Left colon (tissue), 2 donors: ENCODE measurements at places on chromosomes 16 and 17.

DNA sequence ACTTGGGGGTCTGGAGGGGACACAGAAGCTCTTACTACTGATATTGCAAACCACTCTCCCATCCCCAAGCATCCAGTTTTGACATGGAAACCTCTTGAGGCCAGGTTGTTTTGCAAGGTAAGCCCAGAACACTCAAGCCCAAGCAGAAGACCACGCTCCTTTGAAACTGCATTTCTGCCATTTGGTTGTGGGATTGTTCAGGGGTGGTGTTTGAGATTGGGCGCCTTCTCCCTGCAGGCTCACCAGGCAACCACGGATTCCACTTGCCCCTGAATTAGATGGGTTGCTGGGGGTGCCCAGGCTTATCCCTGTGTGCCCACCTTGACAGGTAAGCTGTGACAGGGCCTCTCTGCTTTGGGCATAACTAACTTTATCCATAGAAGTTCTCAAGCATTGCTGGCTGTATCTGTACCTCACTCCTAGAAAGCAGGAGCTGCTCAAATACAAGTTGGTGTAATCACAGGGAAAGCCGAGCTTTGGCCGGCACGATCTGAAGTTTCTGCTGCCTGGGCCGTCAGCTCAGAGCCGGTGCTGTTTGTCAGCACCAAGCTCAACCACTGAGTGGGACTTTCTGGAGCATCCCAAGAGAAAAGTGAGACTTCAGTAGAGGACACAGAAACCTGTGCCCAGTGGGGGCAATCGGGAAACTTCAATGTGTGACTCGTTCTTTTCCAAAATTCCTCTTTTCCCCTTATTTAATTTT, 93.6 kb downstream of the CYLD start:
- DNase-seq: no peak

DNA sequence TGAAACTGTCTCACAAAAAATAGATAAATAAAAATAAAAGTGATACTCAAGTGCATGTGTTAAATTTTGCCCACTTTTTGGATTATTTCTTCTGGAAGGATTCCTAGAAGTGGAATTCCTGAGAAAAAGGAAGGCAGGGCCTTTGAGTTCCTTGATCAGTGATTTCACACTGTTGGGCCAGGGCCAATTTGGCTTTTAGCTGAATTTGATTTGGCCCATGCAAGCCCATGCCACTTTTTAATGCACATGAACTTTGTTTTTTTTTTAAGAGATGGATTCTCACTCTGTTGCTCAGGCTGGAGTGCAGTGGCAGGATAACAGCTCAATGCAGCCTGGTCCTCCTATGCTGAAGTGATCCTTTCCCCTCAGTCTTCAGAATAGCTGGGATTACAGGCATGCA, 96.3 kb downstream of the TNFRSF13B start:
- DNase-seq: no peak

DNA sequence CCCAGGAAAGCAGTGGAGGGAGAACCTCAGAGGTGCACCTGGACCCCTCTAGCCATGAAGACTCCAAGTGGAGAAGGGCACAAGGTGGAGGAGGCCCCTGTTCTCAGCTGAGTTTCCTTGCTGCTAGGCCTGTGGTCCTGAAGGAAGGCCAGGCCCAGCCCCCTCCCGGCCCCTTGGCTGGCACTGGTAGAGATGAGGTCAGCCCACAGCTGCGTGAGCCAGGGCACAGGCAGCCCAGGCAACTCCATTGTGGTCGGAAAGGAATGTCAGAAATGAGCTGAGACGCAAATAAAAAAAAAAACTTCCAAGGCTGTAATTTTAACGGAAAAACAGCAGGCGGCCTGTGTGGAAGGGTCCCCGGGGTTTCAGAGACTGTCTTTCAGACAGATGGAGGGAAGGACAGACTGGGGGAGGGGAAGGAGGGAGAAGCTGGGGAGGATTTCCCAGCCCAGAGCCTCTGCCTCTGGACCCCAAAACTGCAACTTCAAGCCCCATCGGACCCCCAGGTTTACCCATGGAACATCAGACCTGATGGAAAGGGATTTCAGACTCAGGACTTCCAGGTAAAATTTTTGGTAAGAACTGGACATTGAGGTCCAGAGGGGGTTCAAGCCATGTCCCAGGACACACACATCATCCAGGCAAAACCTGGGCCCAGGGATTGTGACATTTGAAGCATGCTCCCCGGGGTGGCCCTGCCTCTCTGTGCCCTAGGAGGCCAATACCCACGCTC, 25.6 kb upstream of the MRPS23 start:
- peak; percentile 64 for DNase-seq

DNA sequence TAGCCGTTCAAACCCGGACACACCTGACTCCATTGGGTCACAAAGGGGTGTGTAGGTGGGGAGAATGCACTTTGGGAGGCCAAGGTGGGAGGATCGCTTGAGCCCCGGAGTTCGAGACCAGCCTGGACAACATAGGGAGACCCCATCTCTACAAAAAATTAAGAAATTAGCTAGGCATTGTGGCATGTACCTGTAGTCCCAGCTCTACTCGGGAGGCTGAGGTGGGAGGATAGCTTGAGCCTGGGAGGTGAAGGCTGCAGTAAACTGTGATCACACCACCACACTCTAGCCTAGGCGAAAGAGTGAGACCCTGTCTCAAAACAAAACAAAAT, 942 bp upstream of the PHOSPHO1 start:
- DNase-seq: no peak

- no peak for DNase-seq
Measured at GRCh38 chr16:89037261-89038152, 56.1 kb upstream of the ACSF3 start.

- no peak for DNase-seq
Measured at GRCh38 chr17:50331085-50331791, 14.7 kb upstream of the XYLT2 start.

- DNase-seq: no peak
Measured at GRCh38 chr17:207775-208174, 26.3 kb upstream of the DOC2B start.

- no peak for DNase-seq
Measured at GRCh38 chr17:36212966-36213365, 2.1 kb downstream of the CCL4L2 start.

- no peak for DNase-seq
Measured at GRCh38 chr17:35467824-35468223, 19.3 kb upstream of the SLFN13 start.

GRCh38 chr17:3688027-3688553, 7.9 kb downstream of the P2RX5 start:
- DNase-seq: no peak

- no peak for DNase-seq
Measured at GRCh38 chr17:3691617-3692067, 4.3 kb downstream of the P2RX5 start.
